ENCODE measurements at places on chromosomes 16 and 17. TPM values are rescaled to one million over a fixed set of nuclear protein-coding genes. Genes with fewer than 3 reads are reported as not detected.
A peak's percentile ranks its signal among the peaks of the same experiment; 100 is the strongest.

GRCh38 chr16:20928774-20929411 lies 28.3 kb downstream of the LYRM1 start:
- DNase-seq = no peak

- no peak for DNase-seq
Measured at GRCh38 chr17:76076146-76076764, 1.7 kb downstream of the GALR2 start.

PNMT gene
- total RNA-seq = 22.9 TPM

DNA sequence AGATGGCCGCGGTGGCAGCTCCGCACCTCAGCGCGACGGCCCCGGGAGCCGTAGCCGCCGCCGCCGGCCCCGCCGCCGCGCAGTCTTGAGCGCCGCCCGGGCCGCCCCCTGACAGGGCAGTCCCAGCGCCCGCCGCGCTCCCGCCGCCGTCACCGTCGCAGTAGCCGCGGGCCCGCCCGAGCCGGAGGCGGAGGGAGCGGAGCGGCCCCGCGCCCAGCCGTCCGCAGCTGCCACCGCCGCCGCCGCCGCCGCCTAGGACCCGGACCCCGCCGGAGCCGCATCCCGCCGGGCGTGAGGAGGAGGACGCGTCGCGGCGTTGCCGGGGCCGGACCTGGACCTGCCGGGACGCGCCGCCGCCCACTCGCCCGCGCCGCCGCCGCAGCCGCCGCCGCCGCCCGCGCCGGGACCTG lies 218 bp downstream of the TNRC6C start:
- no peak for DNase-seq

DNA sequence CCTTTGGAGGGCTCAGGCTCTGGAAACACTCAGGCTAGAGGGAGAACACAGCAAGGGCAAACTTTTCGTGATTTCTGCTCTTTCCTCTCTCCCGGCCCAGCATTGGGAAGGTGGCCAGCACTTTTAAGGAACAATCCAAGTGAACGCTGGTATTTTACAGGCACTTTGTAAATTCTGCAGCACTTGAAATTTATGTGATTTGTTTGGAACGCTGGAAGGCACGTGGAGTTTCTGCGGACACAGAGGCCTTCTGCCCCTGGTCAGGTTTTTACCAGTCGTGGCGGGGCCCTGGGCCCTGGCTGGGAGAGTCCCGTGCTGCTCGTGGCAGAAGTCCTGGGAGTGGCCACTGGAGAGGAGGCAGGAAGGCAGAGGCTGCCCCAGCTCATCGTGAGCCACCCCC lies 188.6 kb downstream of the ENGASE start:
- no peak for DNase-seq

DNA sequence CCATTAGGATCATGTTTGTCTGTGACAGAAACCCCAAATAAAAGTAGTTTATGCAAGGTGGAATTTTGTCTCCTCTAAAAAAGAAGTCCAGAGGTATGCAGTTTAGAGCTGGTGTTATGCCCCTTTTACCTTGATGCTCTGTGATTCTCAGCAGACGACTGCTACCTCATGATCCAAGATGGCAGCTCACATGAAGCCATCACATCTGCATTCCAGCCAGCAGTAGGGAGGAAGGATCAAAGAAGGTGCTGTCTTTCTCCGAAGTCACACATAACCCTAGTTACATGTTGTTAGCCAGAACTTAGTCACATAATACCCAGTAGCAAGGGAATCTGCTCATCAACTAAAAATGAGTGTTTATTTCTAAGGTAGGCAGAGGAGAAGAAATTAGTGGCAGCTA lies 135.7 kb upstream of the HS3ST2 start:
- DNase-seq = no peak

DNA sequence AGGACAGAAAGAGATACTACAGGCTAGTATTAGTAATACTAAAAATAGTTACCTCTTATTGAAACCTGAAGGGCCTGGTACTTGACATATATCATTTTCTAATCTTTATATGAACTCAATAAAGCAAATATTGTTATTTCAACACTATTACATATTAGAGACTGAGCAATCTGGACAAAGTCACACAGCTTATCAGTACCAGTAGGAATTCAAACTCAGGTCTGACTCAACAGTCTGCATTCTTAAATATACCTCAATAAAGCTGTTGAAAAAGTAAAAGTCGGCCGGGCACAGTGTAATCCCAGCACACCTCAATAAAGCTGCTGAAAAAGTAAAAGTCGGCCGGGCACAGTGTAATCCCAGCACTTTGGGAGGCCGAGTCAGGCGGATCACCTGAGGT lies 67.4 kb downstream of the KANSL1 start:
- DNase-seq = no peak

GRCh38 chr16:283033-283805 lies at the start of gene PDIA2:
Gene PDIA2, plus strand, starts transcription at chr16:283164. Its CDS starts 6 bp downstream, at chr16:283170.
- DNase-seq = no peak

GRCh38 chr17:15384142-15384787 lies 42.9 kb upstream of the TEKT3 start:
- no peak for DNase-seq

CDRT15 gene
- not detected for total RNA-seq

DNA sequence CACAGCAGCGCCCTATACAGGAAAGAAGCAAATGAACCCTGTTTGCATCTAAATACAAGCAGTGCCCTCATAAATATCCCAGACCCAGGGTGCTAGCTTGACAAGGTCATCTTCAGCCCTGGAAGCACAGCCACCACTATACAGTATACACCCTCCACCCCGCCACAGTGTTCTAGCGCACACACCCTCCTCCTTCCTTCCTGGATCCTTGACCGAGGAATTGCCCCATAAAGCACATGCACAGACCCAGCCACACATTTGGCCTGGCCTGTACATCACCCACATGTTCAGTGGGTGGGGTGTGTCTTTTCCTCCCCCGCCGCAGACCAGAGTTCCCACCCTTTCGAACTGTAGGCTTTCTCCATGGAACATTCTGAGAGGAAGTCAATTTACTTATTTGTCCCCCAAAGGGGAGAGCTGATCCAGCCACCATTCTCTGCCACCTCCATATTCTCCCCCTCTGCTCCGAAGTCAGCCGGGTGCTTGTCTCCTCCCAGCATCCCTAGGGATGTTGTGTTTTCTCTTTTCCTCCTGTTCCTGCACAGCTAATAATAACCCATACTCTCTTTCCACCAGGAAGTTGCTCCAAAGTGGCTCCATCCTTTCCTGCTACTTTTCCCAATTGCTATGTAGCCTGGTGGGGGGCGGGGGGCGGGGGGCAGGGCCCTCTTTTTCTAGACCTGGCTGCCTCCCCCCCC lies 6.6 kb downstream of the ABI3 start:
- DNase-seq = no peak

GRCh38 chr17:68603656-68604055 lies 2.5 kb upstream of the FAM20A start:
- DNase-seq = no peak

KIFC3 gene
- 123 TPM for total RNA-seq

TP53TG3C gene
- total RNA-seq = not detected

DNA sequence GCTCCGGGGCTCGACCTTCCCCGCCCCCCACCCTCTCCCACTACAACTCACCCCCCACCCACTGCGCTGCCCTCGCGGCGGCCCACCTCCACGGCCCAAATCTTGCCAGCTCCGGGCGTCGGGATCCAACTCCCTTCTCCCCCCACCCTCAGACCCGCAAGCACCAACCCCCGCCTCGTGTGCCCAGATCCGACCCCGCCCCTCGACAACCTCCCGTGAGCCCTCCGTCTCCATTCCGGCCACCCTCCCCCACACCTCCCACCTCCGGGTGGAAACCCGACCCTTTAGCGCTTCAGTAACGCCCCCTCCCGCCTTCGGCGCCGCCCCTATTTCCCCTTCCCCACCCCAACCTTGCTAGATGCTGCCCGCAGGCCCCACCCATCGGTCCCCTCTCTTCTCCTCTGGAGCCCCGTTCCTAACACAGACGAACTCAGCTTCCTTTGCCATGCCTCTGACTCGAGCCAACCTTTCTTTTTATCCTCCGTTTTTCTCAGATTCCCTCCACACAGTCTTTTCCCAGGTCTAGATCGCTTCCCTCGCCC lies 717 bp downstream of the UBE2Z start:
- peak; percentile 30 for DNase-seq

ABCA3 gene
- 25.2 TPM for total RNA-seq

DNA sequence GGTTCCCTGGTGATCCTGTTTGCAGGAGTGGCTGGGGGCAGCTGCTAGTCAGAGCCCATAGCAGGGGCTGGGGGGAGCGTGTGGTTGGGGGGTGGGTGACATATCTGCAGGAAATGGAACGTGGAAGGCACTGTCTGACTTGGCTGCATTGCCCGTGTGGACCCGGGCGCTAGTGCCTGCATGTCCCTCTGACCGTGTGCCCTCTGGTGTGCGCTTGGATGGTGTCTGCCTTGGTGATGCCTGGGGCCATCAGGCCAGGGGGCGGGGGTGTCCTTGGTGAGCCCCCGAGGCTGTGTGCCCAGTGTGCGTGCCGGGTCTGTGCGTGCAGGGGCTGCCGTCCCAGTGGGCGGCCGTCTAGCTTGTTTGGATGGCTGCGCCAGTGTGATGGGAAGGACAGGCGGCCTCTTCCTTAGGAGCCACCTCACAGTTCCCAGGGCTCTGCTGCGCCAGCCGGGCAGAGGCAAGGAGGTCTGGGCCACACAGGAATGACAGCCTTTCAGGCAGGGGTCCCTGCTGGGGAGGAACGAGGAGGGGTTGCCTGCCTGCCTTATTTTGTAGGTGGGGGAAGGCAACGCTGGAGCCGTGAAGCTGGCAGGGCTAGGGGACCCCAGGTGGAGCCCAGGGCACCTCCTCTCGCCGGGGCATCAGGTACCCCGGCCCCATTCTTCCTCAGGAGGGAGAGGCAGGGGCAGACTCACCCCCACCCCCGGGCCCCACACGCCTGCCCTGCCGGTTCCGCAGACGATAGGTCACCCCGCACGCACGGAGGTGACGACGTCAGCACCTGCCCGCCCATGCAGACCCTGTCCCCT lies 693 bp downstream of the NDRG4 start:
- no peak for DNase-seq

DNA sequence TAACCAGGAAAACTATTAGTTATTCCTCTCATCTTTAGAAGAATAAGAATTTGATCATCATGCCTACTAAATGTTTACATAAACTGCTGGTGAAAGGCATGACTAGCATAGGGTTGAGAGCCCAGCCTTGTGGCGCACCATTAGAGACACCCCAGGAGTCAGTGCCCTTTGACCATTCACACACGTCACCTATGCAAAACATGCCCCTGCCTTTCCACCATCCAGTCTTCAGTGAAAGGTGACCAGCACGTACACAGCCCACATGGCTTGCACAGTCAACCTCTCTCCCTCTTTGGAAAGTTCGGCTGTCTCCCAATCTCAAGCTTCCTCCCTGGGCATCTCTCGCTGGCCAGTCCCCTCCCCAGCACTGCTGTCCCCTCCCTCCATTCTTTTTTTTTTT lies 150.3 kb downstream of the ENGASE start:
- no peak for DNase-seq
